ENCODE measurements at places on chromosomes 12 and 14.

DNA sequence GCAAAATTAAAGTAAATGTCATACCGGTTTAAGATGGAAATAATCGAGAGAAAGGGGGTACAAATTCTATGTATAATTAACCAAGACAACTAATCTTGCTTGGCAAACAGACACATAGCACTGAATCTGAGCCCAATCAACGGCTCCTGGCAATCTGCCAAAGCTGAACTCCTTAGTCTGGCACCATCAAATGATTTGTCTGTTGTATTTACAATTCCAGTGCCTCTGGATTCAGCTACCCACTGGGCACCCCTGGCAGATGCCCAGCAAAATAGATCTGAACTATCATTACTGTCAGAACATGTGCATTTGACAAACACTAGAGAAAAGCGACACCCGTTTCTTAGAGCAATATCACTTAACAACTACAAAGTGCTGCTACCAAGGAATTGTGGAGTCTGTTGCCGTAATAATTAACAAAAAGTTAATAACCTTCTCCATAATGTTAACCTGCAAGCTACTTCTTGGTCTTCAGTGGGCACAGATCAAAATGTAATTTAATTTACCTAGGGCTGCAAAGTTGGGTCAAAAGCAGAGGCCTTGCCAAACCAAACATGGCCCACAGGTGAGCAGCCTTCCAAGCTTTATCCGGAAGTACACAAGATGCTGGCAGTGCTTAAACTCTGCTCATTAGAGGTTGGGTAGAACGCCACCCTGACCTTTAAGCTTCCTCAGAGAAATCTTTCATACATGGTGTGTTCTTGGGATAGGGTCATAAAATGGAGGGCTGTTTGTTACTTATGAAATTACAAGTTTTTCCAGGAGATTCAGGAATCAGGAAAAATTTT, 7.6 kb downstream of the EGLN3 start:
- no peak for DNase-seq

- DNase-seq: no peak
Measured at GRCh38 chr12:52197371-52198231, 5.8 kb upstream of the KRT80 start.

DNA sequence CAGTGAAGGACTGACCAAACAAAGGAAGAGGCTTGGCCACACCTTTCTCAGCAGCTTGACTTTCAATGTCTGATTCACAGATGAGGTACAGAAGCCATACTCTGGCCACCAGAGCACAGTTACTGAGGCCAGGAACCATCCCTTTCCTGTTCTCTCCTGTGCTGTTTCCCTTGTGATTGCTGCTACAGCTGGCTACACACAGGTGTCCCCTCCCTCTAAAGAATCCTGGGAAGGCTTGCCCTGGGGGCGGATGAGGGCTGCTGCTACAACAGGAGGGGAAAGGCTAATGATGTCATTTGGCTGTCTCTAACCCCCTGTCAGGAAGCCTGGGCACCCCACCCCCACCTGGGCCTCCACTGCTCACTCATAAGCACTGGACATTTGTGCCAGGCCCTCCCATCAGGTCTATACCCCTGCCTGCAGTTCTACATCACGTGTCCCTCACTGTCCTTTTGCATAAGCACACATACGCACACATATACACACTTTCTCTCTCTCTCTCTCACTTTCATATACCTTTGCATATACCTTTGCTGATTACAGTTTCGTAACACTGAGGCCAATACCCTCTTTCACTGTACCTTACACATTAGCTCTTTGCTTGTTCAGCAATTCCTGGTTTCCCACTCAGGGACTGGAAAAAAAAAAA, 41.4 kb downstream of the PRPF40B start:
- no peak for DNase-seq

GRCh38 chr14:29918981-29919380, 8.7 kb downstream of the PRKD1 start:
- no peak for DNase-seq

- DNase-seq: no peak
Measured at GRCh38 chr12:106493531-106493930, 89.3 kb upstream of the RFX4 start.

DNA sequence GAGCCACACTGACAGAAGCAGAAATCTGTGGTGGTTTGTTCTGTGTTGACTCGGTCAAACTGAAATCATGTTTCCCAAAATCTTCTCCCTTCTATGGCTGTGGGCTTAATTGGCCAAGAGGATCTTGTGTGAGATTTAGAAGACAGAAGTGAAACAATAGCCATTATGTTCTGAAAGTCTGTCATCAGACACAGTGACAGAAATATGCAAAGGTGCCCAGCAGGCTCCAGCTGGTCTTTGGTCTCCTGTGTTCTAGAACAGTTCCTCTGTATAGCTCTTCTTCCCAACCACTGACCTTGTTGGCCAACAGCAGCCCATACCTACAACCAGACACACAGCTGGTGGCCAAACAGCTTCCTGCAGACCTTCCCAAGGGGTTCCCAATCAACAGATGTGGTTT, 25.0 kb upstream of the COCH start:
- DNase-seq: no peak

DNA sequence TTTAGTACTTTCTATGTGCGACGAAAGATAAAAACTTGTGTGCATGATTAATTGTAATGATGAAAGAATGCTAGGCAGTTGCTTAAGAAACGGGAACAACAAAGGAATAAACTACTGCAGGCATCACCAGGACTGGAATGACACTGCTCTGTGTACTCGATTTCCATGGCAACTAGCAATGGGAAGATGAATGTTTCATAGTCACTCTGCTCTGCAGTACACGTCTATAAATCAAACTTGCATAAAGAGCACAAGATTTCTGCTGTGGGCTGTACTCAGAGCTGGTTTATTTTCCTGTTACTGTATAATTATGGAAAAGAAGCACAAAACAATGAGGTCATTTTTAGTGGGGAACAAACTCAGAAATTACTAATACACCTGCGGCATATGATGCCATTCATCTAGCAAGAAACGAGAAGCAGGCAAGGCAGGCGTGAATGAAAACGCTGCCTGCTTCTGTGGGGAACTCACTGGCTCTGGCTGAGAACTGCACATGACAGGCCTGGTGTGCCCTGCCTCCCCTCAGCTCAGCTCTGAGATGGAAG, 41.8 kb downstream of the EFCAB11 start:
- DNase-seq: no peak

DNA sequence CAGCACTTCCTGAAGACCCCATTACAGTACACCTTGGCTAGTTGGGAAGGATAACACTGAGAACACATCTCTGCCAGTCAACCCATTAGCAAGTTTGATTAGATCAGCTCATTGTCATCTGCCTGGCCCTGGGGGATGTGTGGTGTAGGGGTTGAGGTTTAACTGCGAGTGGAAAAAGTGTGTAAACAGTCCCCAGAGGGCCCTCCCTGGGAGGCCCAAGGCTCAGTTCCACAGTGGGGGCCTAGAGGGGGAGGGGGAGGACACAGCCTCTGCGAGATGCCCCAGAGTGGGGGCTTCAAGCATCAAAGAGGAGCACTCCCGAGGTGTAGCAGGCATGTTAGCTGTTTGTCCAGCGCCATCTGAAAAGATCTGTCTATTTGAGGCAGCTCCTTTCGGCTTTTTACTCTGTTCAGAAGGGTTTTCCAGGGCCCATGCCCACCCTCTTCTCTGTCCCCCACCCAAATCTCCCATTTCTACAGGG, 344 bp downstream of the LPAR5 start:
- no peak for DNase-seq

DNA sequence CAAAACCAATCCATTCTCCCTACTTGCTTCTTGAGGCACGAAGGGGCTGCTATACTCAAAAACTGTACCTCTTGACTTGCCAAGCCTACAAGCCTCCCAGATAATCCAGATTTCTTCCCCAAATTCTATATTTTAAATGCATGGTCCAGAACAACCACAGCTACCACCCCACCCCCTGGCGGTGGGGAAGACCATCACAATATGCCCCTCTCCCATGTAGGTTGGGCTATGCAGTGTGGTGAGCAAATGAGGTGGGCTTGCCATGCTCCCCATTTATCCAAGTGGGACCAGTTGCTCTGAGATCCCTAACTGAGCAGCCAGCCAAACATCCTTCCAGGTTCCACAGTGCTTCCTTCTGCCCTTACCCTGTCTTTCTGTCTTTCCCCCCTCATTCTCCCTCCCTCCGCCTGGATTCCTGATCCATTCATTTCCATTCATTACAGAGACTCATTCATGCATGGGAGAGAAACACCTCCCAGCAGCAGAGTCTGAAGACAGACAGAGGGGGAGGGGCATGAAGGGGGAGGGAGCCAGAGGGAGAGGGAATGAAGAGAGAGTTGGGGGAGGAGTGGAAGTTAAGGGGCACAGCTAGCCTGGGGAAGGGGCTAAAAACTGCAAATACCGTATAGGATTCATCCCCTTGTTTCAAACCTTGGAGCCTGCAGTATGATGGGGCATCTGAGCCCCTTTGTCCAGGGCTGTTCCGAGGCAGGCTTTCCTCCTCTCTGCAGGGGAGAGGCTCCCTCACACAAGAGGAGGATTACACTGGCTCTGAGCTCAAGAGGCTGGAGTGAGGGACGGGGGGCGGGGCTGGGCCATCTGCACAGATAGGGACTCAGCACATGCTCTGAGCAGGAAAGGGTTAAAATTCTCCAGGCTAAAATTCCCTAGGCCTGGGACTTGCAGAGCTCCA, 4.4 kb downstream of the ZNF219 start:
- no peak for DNase-seq

DNA sequence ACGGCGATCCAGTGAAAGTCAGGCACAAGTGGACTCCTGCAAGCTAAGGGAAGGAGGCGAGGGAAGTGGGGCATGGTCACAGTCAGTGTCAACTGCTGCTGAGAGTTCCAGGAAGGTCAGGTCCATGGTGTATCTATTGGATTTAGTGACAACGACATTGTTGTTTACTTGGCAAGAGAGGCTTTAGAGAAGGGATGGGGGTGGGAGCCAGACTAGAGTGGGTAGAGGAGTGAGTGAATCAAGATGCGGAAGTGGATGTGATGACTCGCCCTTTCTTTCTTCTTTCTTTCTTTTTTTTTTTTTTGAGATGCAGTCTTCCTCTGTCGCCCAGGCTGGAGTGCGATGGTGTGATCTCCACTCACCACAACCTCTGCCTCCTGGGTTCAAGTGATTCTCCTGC, 12.5 kb downstream of the P2RX7 start:
- no peak for DNase-seq

- no peak for DNase-seq
Measured at GRCh38 chr12:112121780-112122565, 3.4 kb upstream of the TRAFD1 start.

DNA sequence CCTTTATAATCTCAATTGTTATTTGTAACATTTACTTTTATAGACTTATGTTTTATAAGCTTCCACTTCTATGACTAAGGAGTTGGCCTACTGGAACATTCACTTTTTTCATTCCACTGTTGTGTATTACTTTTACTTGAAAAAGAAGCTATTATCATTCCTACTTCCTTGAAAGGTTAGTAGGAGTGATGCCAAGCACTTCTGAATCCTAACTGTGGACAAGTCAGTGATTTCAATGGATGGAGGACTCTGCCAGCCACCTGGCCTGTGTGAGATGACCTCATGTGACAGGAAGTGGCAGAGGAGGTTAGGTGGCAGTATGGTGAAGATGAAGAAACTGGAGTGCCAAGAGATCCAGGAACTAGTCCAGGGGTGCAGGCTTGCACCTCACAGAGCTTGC, 46.0 kb downstream of the TECPR2 start:
- no peak for DNase-seq

GRCh38 chr12:13772264-13772663, 209.1 kb downstream of the GRIN2B start:
- no peak for DNase-seq

DNA sequence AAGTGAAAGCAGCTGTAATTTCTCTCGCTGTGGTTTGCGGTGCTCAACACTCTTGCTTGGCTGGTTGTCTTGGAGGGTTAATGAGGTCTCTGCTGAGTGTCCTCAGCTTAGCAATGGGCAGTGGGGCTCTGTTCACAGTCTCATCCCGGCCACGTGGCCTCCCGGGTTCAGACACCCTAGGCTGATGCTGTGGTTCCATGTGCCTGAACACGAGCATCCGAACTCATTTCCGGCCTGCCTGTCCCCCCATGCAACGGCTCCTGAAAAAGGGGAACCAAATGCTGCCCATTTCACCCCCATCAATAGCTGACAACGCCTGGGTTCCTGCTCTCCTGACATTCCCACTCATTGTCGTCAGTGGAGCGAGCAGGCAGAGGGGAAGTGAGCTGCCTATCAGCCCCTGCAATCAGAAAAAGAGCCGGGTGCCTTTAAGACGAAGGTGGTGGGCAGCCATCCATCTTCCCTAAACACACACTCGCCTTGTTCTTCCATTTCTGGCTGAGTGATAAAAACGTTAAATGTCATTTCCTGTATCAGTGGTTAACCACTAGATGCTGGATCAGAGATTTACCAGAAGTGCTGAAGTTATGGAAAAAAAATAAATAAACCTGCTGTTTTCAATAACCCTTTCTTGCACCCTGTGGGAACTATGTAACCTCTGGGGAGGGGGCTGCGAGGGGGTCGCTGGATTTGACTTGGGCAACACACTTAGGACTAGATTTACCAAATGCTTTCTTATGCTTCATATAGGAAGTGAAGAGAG, 60.3 kb upstream of the BCL2L14 start:
- DNase-seq: peak; percentile 43

DNA sequence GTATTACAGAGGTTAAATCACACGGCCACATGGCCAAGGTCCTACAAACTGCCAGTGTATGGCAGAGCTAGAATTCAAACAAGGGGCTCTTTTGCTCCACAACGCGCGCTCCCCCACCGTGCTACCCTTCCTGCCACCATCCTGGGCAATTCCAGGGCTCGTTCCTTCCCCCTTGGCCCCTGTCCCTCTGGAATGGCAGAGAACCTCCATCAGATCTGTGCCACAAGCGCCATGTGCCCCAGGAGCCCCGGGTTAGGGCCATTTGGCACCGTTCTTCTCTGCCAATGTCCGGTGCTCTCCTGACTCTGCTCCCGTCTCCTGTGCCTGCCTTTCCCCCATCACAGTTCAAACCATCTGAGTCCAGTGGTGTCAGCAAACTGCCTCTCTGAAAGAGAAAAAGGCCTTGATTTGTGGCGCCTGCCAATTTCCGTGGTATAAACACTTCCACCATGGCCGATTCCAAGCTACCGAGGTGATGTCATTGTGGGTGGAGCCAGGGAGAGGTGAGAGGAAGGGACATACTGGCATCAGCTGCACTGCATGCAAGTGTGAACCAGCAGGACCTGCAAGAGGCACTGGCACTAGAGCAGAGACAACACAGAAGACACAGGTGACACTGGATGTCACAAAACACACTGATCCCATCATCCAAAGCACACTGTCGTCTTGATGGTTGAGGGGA, 163.1 kb downstream of the CALM1 start:
- no peak for DNase-seq

DNA sequence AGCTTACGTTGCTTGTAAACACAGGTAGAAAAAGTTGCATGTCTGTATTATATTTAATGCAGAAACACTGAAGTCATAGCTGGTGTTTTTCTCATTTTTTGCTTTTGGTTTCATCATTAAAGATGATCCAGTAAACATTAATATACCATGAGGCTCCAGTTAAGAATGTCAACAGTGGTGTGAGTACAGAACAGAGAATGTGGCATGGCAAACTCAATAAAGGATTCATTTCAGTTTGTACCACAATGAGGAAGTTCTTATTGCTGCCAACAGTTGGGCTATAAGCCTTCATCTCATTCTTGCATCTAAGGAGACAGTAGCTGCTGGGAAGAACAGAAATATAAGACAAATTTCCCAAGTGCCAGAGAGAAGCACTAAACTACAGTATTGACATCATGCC, 72.1 kb upstream of the ST8SIA1 start:
- no peak for DNase-seq

Data from T-helper 22 cell (primary cell).